ENCODE measurements at places on chromosomes 2 and 18. TPM values are rescaled to one million over a fixed set of nuclear protein-coding genes. Genes with fewer than 3 reads are reported as not detected.

The TGFA gene
- 19.2 TPM for polyA plus RNA-seq

The EGR4 gene
- not detected for polyA plus RNA-seq

The C2orf81 gene
- polyA plus RNA-seq, result 6.8 TPM

The UBR3 gene
- 39.4 TPM for polyA plus RNA-seq

The FAM124B gene
- polyA plus RNA-seq, result 3.2 TPM

The SCG2 gene
- polyA plus RNA-seq, result 0.47 TPM

The TBR1 gene
- polyA plus RNA-seq, result not detected

The STPG4 gene
- not detected for polyA plus RNA-seq

The FSIP2 gene
- polyA plus RNA-seq, result 2.0 TPM

The ANKRD30B gene
- polyA plus RNA-seq, result not detected

The PROM2 gene
- polyA plus RNA-seq, result 1.7 TPM

The IL1RN gene
- 5.2 TPM for polyA plus RNA-seq

Measured in left renal pelvis (tissue), 4 donors.